ENCODE measurements at places on chromosomes 4 and X.

- no peak for DNase-seq
These were observed 49.8 kb upstream of the LGI2 start for GRCh38 chr4:25080571-25080970.

DNA sequence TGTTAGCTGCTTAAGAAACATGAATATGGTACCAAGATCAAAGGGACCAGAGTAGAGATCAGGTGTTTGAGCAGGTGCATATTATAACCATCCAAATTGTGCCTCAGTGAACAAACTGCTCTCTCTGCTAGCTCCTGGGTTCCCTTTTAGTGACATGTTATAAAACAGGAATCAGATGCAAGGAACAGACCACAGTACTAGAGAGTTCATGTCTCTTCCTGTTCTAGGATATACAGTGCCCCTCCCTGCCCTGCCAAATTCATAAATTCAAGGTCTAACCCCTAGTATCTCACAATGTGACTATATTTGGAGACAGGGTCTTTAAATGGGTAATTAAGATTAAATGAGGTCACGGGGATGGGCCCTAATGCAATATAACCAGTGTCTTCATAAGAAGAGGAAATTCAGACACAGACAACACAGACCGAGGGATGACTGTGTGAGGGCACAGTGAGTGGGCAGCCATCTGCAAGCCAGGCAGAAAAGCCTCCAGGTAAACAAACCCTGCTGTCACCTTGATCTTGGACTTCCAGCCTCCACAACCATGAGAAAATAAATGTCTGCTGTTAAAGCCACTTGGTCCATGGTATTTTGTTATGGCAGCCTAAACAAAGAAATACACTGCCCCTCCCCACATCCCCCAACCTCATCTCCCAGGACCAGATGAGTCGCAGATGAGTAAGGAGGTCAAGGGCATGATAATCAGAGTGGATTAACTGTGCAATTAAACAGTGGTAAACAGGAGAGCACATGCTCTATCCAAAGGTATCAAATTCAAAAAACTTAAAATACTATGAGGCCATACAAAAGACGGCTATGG lies 82.5 kb downstream of the RBM47 start:
- no peak for DNase-seq

DNA sequence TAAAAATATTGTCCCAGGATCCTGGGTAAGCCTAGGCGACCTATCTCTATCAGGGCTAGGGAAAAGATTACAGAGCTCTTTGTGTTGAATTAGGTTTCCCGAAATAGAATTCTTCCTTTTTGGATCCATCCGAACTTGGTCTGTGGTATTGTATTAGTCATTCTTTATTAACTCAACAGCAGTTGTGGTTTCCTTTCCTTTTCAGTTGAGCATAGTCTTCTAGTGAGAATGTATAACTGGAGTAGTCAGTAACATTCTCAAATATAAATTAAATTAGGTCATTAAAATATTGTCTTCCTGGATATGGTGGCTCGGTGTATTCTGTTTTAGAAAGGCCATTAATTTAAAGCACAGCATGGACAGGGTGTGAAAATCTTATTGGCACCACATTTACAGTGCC lies 520.4 kb downstream of the NLGN4X start:
- no peak for DNase-seq

- no peak for DNase-seq
These were observed 83.3 kb downstream of the AKAP4 start for GRCh38 chrX:50117476-50117875.
